Fibroblast of lung (primary cell): ENCODE measurements at places on chromosomes 2 and 18. TPM values are rescaled to one million over a fixed set of nuclear protein-coding genes. Genes with fewer than 3 reads are reported as not detected.
A peak's percentile ranks its signal among the peaks of the same experiment; 100 is the strongest.

DNA sequence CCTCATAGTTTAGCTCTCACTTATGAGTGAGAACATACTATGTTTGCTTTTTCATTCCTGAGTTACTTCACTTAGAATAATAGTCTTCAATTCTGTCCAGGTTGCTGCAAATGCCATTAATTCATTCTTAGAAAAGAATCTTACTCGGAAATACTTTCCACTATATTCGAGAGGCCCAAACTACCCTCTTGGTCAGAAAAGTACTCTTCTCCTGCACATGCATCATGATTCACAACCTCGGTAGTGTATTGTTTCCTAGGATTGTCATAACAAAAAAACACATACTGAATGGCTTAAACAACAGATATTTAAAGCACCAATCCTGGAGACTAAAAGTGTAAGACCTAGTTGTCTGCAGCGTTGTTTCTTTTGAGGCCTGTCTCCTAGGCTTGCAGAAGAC, 364.0 kb upstream of the SLC14A2 start:
- DNase-seq, result peak; percentile 36

- DNase-seq, result no peak
Measured at GRCh38 chr2:130840506-130840905, 3.8 kb downstream of the ARHGEF4 start.

DNA sequence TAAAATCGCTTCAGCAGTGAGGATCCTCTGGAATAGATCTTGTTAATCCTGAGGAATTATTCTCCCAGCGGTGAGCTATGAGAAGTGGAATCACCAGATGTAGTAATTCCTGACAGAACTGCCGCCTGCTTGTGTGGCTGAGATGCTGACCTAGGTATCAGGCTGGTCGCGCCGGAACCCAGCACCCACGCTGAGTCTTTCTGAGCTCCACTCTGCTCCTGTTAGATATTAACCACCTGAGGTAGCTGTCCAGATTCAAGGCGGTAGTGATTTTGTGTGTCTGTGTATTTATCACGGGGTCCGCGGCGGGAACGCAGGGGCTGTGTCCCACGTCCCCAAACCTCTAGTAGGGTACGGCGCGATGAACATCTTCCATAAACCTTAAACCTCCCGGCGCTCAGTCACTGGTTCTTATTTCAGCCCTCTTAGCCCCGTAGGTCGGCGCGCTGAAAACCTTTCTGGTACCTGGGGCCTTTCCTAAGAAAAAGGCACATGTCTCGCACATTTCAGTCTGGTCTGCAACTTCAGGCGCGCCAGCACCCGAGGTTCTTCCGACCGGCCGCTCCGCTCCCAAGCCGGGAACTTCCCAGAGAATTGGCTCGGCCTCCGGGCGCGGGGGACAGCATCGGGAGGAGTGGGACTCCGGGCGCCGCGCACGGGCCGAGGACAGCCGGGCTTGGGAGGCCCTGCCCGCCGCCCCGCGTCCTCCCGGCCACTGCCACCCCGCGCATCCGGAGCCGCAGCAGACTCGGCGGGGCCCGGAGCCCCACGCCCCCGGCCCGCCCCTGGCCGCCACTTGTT, 542 bp upstream of the CNNM3 start:
- peak; percentile 67 for DNase-seq

GRCh38 chr2:47078541-47079482, 76.3 kb downstream of the STPG4 start:
- no peak for DNase-seq

The SERPINB13 gene
- not detected in 2 replicates for total RNA-seq

GRCh38 chr2:161434118-161434517, 18.0 kb downstream of the TBR1 start:
- no peak for DNase-seq

The PLEK gene
- total RNA-seq, result not detected in 2 replicates

The CDH20 gene
- 0.26 TPM in 1 of 2 replicates, not detected in the other for total RNA-seq

DNA sequence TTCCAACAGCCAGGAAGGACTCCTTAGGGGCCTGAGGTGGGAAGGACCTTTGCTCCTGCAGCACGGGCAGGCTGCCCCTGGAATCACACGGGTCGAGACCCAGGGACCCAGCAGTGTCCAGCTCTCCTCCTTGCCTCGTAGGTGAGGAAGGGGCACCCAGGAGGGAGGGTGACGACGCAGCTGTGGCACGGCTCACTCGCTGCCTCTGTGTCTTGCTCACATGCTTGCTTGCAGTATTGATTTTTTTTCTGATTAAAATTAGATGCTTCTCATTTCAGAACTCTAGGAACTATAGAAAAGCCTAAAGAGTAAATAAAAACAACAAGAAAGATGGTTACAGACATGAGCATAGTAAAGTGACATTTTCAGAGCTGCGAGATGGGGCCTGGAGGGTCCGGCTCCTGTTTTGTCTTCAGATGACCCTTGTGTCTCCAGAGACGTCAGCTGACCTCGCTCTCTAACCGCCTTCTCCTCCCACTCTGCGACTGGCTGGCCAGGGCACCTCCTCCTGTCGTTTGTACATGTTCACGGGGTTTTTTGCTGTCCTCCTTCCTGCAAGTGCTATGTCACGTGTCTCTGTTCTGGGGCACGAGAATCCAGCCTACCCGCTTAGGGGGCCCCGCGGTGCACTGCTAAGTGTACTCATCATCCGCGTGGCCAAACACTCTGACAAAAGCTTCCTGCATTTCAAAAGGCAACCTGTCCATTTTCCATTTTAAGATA, 65.7 kb upstream of the ZNF236 start:
- DNase-seq, result no peak

DNA sequence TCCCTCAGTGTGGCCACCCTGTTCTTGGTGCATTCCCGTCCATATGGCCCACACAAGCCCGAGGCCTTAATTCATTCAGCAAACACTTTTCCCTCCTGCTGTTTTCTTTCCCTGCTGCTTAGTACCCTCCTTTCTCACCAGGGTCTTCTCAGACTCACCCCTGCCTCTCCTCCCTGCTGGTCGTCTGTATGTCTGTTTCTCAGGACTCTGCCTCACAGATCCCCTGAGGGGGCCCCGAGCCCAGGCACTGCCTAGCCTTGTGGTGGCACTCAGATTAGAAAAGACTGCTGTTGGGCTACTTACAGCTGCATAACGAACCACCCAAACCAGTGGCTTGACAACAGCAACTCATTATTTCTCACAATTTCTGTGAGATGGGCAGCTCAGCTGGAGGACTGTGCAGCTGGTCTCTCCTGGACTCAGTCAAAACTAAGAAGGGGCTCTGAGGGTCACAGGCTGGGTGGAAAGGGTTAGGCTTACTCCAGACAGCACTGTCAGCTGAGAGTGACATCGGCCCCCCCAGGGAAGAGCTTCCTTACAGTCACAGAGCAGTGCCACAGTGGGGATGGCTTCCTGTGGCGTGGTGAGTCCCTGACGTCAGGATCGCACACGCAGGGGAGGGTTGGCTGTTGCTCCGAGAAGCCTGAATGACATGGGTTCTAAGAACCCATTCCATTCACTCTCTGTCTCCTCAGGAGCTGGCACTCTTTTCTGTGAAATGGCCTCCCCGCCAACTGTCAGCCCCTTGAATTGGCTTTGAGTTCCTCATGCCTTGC, 139.0 kb downstream of the UXS1 start:
- no peak for DNase-seq

DNA sequence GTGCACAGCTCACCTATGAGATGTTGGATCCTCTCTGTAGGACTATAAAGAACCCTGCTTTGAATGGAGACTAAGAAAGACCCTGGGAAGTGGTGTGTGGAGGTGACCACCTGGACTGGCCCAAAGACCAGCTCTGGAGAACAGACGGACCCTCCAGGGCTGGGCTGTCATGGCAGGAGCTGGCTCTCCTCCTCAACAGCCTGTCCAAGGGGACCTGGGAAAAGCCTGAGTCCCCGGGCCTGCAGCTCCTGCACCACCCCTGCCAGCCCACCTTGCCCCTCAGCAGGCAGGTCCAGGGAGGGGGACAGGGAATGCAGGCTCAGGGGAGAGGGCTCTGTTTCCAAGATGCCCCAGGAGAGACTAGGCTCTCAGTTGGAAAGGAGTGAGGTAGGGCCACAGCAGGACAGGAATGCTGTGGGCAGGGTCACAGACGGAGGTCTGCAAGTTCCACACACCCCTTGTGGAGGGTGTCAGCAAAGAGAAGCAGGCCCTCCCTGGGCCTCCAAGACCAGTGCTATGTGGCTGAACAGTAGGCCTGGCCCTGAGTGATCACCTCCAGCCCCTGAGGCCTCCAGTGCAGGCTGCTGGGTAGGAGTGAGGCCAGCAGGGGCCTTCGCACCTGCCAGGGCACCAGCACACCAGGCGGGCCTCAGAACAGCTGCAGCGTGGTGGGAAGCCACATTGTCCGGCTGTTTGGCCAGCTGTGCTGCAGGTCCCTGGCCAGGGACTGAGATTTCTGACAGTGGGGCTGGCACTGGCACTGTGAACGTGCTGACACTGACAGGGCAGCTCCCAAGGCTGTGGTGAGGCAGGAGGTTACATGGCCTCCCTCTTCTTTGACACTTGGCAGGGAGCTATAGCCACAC, 86.4 kb upstream of the OTOS start:
- no peak for DNase-seq

The LHCGR gene
- total RNA-seq, result not detected in 2 replicates

The SERPINB11 gene
- not detected in 2 replicates for total RNA-seq

DNA sequence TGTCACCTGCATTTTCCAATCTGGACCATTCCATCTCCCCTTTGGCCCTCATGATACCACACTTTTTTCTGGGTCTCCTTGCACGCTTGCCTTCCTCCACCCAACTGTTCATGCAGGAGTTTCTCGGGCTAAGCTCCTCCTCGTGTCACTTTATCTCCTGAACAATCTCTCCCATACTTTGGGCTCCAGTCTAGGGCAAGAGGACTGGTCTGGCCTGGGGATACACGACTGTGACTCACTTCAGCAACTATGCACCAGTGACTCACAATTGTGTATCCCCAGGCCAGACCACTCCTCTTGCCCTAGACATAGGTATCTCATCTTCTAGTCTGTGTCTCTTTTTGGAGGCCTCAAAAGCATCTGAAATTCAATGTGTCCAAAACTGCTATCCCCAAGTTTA, 149.4 kb upstream of the PTPRM start:
- no peak for DNase-seq

The SFTPB gene
- not detected in 2 replicates for total RNA-seq

GRCh38 chr2:105712981-105713596, 31.6 kb upstream of the NCK2 start:
- DNase-seq, result peak; percentile 75

DNA sequence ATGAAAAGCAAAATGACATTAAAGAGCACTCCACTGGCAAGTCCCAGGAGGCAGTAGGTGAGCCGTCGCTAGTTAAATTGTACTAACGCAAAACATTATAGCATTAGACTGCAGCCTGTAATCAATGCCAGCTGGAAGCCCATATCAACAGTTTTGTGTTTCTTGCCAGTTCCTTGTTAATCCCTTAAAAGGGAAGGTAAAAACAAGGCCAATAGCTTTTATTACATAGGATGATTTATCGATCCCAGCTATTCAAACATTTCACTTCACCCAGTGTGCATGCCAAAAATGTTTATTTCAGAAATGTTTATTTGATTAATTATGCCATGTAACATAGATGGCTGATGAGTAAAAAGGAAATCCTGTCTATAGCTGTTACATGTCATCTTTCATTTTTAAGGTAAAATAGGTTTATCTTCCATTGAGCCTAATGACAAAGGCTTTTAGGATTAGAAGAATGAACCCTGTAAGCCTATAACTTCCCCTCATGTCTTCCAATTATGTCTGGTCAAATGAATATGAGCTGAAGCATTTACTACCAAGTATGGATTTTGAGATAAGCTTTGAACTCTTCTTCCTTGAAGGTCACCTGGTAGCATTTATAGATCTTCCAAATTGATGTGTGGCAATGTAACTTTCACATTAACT, 591.2 kb downstream of the RNF144A start:
- DNase-seq, result no peak

DNA sequence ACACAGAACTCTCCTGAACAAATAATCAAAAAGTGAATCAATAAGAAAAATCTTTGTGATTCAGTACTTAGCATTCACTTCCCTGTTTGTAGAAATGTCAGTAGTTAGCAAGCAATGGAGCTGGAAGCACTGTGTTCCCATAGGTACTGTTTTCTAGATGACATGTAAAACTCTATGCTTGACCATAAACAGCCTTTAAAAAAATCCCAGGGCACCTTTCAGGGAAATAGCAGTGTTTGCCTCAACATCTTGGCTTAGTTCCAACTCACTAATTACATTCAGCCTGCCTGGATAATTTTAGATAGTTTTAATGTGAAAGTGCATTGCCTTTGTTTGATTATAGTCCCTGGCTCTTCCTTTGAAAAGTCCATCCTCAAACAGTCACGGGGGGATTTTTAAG, 721.8 kb downstream of the ERBB4 start:
- DNase-seq, result no peak

- no peak for DNase-seq
Measured at GRCh38 chr2:161677634-161678033, 53.4 kb downstream of the SLC4A10 start.

The CERKL gene
- total RNA-seq, result 0.17 TPM in 1 of 2 replicates, not detected in the other

DNA sequence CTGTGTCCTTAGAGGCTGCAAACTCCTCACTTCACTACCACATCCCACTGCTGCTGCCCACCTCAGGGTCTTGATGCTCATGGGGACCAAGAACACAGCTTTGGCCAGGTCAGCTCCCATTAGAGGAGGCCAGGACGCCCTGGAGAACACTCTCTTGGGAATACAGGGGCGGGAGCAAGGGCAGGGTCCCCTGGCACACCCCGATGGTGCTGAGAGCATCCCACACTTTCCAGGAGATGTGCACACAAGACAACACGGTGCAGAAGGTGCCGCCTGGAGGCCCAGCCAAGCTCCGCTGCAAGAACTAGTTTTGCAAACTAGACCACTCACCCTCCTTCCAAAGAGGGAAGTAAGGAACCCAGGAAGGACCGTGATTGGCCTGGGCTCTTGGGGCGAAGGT, 304.4 kb upstream of the SALL3 start:
- DNase-seq, result no peak

GRCh38 chr2:172792711-172793110, 57.1 kb downstream of the RAPGEF4 start:
- peak; percentile 76 for DNase-seq

DNA sequence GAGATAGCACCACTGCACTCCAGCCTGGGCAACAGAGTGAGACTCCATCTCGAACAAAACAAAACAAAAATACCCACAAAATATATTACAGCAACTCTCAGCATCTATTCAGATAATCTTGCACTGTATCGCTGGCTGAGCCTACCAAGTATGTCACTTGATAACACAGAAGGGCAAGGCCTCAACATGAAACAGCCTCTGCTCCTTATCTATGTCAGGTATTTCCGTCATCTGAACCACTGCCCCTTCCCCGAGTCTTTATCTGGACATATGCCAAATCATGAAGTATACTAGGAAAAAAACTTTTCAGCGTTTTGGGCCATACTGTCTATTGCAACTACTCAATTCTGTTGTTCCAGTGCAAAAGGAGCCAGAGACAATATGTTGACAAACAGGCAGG, 17.7 kb downstream of the PDIA6 start:
- no peak for DNase-seq
